ENCODE measurements at places on chromosomes 3 and 15.

- no peak for DNase-seq
These were observed 73.0 kb upstream of the GAP43 start for GRCh38 chr3:115550285-115550761.

DNA sequence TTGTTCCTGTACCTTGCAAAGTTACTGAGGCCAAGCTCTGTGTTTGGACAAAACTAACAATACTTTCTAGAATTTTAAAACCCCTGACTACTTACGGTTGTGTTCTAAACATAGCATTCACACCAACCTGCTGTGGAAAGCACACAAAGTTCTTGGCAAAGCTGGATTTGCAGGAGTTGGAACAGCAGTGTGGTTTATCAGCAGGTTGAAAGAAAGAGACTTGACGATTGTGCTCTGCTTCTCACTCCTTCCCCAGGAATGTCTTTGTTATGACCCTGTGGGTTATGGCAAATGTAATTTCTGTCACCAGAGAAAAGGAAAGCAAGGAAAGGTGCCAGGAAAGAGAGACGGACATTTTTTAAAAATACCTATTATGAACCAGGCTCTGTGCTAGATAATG is 165.5 kb upstream of the TGFBR2 start:
- DNase-seq: no peak

DNA sequence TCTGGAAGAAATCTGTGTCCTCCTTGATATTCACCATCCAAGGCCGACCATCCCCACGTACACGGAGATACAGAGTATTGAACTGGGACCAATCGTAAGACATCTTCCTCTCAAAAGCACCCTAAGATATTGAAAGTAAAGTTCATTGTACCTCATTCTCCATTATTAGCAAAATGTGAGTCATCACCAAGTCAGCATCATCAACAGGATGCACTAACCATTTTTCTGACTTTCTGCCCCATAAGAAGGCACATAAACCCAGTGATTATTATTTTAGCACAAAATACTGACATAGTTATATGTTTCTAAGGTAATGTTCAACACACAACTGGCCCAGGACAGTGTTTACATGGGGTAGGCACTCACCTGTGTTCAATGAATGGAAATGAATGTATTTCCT is 7.4 kb downstream of the NDUFAF1 start:
- no peak for DNase-seq

DNA sequence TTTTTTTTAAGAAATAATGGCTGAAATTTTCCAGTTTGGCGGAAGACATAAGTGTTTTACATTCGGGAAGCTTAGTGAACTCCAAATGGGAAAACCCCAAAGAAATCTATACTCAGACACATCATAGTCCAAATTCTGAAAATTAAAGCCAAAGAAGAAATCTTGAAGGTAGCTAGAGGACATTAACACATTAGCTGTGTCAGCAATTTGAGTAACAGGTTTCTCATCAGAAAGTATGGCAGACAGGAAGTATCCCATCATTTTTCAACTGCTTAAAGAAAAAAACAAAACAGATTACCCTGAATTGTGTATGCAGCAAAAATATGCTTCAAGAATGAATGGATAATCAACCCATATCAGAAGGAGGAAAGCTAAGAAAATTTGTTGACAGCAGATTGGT is 261.7 kb downstream of the DOCK3 start:
- DNase-seq: no peak

DNA sequence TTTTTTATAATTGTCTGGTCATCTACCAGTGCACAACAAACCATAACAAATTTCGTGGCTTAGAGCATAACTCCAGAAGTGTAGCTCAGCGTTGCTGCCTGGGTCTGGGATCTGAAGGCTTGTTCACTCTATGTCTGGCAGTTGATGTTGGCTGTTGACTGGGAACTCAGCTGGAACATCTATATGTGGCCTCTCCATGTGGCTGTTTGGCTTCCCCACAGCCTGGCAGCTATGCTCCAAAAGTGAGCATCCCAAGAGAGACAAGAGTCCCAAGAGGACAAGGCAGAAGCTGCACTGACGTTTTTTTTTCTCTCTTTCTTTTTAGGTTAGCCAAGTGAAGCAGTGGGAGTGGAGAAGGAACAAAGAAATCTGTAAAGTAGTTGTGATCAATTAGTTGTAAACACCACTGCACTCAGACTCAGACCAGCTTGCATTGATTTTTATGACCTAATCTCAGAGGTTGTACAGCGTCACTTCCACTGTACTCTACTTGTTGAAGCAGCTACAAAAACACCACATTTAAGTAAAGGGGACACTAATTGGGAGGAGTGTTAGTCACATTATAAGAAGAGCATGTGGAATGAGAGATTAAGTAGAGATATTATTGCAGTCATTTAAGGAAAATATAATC is 2.5 kb upstream of the GPR176 start:
- no peak for DNase-seq

- no peak for DNase-seq
These were observed 22.4 kb upstream of the GUCA1C start for GRCh38 chr3:108976058-108976457.
